CD8-positive, alpha-beta memory T cell (primary cell): ENCODE measurements at places on chromosomes 5 and 9.

GRCh38 chr5:38447786-38448185, 108.7 kb downstream of the LIFR start:
- no peak for DNase-seq

DNA sequence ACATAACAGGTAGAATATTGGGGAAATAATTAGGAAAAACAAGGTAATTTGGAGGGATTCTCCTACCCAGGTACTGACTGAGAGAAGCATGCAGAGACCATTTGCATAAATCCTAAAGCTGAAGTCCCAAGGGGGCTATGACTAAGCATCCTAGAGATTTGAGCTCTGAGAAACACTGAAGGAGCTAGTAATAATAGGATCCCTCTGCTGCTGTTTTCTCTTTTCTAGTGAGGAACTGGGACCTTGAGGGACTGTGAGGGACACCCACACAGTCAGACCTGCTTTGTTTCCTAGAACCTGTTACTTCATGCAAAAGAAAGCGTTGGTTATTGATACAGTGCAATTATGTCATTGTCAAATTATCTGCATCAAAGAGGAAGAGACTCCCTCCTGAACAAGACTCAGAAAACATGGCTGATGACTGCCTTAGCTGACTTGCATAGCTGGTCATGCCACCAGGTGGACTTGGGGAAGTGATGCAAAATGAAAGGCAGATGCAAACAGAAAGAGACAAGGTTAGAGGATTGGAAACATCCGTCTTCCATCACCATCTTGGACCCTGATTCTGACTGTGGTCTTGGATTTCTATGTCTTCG, 335.4 kb downstream of the NTRK2 start:
- no peak for DNase-seq

GRCh38 chr9:30507166-30507565, 1877.3 kb upstream of the ACO1 start:
- no peak for DNase-seq

DNA sequence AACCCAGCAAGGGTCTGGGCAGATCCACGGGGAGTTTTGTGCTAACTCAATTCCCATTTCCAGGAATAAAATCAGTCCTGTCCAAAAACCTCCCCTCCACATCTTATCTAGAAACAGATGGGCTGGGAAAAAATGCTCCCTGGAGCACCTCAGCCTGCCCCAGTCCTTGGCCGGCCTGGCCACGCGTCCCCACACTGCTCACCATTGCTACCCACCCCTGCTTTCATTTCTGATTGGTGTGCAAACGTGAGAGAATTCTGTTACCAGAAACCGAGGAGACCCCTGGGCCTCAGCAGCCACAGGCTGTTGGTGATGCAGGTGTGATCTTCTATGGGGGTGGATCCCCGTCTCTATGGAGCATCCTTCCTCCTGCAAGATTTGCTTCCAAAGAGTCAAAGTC, 38.0 kb upstream of the OLFM1 start:
- no peak for DNase-seq

- no peak for DNase-seq
Measured at GRCh38 chr9:74493512-74493911, 3.6 kb upstream of the RORB start.

DNA sequence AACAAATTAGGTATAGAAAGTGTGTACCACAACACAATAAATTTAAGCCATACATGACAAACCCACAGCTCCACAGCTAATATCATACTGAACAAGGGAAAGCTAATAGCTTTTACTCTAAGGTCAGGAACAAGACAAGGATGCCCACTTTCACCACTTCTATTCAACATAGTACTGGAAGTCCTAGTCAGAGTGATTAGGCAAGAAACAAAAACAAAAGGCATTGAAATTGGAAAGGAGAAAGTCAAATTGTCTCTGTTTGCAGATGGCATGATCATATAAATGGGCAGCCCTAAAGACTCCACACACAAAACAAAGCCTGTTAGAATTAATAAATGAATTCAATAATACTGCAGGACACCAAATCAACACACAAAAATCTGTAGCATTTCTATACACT, 548.8 kb downstream of the CTNND2 start:
- DNase-seq, result no peak

DNA sequence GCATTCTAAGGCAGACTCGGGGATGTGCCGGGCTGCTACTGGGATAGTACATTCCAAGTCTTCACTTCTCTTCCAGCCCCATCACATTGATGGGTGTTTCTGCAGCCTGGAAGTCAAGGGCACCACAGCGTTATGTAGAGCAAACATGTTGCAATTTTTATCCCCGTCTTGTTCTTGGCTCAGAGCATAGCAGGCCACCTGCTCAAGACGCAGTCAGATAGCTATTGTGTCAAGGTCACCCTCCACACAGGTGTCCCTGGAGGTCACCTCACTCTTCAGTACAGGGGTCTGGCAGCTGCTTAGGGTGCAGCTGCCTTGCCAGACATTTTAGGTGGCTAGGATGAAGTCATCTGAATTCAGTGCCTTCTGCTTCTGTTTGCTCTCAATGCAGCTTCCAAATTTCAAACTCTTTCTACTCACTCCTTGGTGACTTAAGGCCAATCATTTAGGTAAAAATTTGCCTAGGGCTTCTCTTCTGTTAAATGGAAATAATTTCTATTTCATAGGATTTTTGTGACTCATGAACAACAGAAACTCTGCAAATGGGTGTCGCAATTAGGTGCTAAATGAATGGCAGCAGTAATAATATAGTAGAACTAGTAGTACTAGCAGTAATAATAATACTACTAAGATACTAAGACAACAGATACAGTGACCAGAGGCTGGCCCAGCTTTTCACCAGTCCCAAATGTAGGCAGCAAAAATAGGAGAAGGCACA, 24.3 kb downstream of the KCNV2 start:
- DNase-seq, result no peak

GRCh38 chr9:35172878-35173277, 11.1 kb downstream of the UNC13B start:
- no peak for DNase-seq

- no peak for DNase-seq
Measured at GRCh38 chr9:136571531-136571930, 25.7 kb upstream of the NOTCH1 start.
